ENCODE measurements at places on chromosomes 7 and 10.

DNA sequence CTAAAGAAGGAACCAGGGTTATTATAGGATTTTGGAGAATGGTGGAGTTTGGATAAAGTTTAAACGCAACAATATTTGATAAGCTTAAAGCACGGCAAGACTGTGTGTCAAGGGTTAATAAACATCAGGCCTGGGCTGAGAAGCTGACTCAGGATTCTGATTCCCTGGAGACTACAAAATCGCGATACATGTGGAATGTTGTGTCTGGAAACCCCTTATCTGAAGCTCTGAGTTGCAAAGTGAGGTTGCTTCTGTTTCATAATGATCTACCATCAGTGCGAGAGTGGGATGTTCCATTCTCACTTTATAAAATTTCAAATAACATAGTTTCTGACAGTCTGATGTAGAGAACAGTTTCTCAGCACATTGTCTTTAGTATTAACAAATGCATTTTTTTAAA lies 7.8 kb downstream of the C1GALT1 start:
- DNase-seq = no peak

GRCh38 chr7:127654404-127655394 lies 2.7 kb downstream of the SND1 start:
- DNase-seq = no peak

- no peak for DNase-seq
These were observed 223.7 kb downstream of the MAD1L1 start for GRCh38 chr7:2008936-2009540.

- DNase-seq = no peak
These were observed 129.4 kb upstream of the PLPP4 start for GRCh38 chr10:120327675-120328074.

DNA sequence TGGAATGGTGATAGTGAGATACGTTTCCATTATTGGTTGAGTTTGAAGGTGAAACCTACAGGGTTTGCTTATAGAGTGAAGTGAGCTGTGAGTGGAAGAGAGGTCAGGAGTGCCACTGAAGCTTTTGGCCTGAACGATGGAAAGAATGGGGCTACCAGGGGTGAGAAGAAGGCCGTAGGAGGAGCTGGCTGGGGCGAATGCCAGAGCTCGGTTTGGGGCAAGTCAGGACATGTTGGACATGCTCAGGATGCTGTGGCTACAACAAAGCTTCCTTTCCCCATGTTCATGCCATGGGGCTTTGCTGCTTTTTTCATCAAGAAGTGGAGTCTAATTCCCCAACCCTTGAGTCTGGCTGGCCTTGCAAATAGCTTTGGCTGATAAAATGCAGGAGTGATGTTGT lies 253.7 kb downstream of the GLRX3 start:
- DNase-seq = no peak

DNA sequence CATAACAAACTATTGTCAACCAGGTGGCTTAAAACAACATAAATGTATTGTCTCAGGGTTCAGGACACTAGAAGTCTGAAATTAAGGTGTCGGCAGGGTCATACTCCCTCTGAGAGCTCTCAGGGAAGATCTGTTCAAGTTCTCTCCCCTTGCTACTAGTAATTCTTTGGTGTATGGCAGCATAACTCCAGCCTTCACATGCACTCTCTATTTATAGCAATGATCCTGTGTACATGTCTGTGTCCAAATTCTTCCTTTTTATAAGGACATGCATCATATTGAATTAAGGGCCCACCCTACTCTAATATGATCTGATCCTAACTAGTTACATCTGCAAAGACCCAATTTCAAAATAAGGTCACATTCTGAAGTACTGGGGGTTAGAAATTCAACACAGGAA lies 27.2 kb downstream of the CACNA2D1 start:
- DNase-seq = no peak

DNA sequence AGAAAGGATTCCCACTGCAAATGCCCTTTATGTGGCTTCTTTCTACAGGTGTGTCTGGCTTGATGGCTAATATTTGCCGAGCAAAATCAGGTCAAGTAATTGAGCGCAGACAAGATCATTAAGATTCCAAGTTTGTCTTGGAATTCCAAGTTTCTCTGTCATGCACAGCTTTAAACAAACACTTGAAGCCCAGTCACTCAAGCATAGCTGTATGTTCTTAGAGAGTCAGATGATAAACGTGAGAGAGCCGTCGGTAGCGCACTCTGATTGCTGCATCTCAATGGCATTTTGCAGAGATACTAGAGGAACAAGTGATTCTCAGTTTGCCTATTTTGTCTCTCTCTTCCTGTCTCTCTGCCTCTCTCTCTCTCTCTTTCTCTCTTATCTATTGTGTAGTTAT lies 658 bp downstream of the DMBT1 start:
- no peak for DNase-seq

GRCh38 chr10:130339911-130340310 lies 203.7 kb downstream of the GLRX3 start:
- no peak for DNase-seq

GRCh38 chr10:117364110-117364960 lies 10.9 kb downstream of the PDZD8 start:
- DNase-seq = no peak

DNA sequence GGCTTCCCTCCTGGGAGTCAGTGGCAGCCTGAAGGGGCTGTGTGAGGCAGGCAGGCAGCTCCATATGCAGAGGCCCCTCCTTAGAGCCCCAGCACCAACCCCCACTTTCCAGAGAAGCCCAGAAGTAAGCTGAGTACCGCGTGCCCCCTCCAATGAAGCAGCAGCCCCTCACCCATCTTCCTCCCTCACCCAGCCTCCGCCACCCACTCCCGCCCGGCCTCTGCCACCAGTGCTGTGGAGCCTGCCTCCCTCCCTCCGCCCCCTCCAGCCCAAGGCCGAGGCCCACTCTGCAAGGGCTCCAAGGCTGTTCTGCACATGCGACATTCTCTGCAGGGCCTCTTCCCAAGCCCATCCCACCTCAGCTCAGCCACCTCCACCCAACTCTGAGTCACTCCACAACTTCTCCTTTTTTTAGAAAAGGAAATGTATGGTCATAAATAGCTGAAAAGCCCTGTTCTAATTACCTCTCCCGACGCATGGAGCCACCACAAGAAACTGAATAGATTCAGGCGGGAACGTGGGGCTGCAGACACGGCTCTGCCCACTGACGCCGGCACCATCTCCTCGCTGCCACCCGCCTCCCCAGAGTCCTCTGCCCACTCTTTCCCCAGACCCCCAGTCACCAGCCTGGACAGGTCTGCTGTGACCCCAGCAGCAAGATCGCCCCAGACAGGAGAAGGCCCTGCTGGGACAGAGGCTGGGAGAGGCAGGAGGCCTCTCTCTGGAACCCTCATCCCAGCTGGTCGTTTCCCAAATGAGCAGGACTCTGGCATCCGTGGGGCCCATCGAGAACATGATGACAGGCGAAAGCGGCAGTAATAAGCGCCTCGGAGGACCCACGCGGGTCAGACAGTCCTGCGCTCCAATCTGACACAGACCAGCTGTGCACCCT lies 213.9 kb downstream of the MAD1L1 start:
- no peak for DNase-seq

GRCh38 chr7:146366938-146367337 lies 250.3 kb downstream of the CNTNAP2 start:
- no peak for DNase-seq

DNA sequence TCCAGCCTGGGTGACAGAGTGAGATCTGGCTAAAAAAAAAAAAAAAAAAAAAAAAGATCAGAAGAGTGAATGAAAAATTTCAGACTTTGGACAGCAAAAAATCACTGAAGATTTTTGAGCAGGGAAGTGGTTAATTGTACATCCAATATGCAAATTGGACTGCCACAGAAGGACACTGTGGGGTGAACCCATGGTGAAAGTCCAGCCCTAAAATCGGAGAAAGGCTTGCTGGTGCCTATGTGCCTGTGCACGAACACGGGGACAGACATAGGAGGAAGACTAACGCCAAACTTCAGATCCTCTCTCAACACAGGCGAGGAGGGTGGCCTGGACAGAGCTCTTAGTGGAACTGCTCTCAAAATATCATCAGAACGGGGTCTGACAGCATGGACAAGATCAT lies 65.5 kb downstream of the FAM171A1 start:
- DNase-seq = no peak

DNA sequence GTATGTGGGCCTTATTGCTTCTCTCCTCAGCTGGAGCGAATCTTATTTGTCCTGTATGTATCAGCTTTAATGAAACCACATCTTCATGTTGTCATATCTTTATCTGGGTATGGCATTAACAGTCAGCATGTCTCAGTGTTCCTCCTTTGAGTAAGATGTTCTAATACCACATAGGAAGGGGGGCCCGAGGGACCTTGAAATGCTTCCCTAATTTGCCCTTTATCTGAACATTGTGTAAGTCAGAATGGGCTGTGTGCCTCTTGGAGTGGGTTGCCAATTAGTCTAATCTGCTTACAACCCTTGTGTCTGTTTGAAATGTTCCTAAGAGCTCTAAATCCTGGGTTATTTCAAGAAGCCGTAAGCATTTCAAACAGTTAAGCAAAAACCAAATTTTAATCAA lies 623.8 kb downstream of the SUGCT start:
- DNase-seq = no peak

- no peak for DNase-seq
These were observed 387.0 kb upstream of the NRP1 start for GRCh38 chr10:33721509-33721908.

DNA sequence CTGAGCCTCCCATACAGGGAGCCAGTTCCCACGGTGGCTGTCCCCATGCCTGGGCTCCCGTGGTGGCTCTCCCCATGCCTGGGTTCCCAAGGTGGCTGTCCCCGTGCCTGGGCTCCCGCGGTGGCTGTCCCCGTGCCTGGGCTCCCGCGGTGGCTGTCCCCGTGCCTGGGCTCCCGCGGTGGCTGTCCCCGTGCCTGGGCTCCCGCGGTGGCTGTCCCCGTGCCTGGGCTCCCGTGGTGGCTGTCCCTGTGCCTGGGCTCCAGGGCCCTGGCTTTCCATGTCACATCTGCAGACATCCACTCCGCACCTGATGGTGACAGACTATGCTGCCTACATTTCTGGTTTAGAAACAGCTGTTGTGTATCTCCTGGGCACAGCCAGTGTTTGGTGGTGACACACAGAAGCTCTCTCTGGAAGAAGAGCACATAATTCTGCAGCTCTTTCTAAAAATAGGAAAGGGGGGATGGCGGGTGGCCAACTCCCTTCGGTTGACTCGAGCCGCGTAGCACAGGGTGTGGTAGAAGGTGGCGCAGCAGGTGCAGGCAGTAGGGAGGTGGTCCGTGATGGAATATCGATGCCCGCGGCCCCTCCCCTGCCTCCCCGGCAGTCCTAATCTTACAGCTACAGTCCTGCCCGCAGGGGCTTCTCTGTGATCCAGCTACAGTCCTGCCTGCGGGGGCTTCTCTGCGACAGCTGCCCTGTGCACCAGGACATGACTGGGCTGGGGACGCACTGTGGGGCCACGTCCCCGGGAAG lies 251.2 kb downstream of the DNAJB6 start:
- DNase-seq = no peak

GRCh38 chr7:67426654-67427053 lies 430.0 kb downstream of the TYW1 start:
- no peak for DNase-seq

DNA sequence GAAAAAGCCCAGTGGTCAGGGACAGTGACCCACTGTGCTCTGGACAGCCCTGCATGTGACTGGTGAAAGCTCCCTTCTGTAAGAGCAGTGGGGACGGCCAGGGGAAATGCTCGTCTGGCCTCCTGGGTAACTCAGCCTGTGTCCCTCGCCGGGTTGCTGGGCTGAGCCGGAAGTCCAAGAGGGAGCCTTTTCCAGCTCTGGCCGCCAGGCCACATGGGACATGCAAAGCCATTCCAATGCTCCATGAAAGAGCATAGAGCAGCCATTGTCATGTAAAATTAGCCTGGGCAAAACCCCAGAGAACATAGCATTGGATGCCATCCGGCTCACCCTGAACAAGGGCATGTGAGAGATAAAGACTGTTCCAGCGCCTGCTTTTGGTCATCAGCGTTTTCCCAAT lies 64.9 kb upstream of the ADRB1 start:
- DNase-seq = no peak

DNA sequence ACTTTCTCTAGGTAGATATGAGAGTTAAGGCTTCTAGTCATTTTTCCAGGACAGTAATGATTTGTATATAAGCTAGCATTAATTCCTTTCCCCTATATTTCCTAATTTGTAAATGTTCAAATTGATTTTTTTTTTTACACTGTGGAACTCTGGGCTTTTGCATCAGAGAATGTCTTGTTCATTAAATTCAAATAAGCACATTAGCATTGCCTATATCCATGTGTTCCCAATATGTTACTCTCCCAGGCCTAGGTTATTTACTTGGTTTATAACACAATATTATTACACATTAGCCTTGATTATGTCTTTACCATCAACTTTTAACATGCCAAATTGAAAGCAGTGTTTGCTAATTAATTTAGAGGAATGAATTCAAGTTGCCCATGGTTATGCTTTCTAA lies 83.4 kb upstream of the SAMD8 start:
- DNase-seq = no peak
